A549 (cell line): ENCODE measurements at places on chromosomes 3 and 15.

DNA sequence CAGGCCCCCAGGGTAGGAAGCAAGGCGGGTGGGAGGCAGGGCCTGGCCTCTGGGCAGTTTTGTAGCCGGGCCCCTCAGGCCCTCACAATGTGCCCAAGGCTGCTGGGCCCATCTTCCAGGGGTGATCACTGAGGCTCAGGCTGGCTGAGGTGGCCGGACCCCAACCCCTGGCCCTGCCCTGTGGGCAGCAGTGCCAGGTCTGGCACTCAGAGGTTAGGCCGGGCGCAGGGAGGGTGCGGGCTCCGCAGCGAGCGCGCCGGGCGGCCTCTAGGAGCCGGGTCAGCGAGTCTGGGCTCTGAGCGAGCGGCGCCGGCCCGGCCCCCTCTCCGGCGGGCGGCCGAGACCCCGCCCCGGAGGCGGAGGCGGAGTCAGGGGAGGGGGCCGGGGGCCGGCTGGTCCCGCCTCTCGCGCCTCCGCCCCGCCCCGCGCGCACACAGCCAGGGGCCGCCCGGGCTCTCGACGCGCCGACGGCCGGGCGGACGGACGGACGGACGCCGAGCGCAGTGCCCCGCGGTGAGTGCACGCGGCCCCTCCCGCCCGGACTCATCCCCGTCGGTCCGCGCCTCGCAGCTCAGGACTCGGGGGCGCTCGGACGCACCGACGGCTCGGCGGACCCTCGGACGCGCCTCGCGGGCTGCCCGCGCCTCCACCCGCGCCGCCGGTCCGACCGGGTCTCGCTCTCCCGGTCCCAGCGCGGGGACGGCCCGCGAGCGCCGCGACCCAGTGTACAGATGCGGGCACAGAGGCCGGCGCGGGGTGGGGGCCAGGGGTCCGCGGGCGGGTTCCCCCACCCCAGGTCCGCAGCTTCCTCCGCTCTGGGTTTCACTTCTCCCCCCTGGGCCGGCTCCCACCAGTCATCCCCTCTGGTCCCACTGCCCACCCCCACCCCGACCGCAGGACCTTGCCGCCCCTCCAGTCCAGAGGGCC, at the start of gene FBLN2:
Gene FBLN2, plus strand, starts transcription at position 430 of the 927 bp plus-strand sequence. CDS start 21,231 bp downstream, outside the sequence.
- no peak for DNase-seq

DNA sequence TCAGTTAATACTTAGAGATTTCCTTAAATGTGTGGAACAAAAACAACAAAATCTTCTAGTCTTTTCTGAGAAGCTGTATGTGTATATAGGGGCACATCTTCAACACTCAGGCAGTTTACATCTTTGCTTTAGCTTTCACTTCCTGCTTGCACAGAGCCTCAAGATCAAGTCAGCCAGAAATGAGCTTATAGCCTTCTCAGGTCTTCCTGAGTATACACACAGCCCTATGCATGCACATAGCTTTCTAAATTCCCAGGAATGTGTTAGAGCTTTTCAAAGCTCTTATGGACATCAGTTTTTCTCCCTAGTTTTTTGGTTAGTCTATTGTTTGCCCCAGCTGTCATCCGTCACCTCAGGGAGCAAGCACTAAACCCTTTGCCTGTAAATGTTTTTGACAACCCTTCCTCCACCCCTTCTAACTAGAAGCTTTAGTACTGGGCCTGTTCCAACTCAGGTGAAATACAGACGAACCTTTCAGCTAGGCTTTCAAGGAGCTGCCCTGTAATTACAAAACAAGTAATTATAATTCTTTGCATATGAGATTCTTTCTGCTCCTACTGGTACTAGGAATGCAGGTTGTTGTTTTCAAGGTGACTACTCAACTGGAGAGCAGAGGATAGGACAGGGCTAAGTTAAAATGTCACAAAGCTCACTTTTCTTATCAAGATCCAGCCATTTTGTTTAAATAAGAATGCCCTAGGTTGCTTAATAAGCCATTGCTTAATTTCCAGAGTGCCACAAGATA, 22.6 kb upstream of the MTMR10 start:
- no peak for DNase-seq

DNA sequence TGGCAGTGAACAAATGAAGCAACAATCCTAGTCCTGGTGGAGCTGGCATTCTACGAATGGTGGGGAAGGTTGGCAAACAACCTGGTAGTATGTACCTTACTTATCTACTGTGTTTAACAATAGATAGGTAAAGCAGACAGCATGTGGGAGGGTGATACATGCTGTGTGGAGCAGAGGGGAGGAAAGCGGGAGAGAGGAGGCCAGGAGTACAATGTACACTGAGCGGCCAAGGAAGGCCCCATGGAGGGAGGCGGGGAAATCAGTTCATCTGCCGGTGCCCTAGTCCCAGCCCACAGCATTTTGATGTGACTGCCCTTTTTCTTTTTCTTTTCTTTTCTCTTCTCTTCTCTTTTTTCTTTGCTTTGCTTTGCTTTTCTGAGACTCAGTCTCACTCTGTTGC, 5.3 kb upstream of the RHCG start:
- DNase-seq: no peak

DNA sequence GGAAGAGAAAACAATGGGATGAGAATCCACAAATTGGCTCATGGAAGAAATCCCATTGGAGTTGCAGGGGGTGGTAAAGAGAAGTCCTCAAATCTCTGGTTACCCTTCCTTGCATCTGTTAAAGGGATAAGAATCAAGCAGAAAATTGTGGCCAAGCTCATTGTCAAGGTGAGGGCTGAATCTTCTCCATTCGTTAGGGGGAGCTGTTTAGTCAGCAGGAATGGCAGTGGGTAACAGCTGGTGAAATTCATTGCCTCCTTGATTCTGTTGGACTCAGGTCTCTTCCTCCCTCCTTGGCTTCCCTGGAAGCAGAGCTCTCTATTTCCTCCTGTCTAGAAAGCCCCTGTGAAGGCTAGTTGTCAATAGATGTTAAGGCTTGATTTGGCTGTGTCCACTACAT, 343.1 kb upstream of the SEMA6D start:
- peak; percentile 0 for DNase-seq

DNA sequence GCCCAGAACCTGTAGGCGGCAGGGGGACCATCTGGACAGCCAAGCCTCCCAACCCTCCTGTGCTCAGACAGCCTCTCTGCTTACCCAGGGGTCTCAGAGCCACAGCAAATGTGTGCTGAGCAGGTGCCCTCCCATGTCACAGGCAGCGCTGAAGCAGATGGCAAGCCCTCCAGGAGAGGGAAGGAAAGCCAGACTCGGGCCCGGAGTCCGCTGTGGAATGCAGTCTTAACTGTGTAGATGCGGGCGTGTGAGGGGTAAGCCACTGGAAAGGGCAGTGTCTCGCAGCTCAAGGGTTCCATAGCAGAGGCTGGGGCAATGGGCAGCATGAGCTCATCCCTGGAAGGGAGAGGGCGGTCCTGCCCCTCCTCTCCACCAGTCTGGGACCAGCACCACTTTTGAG, 45.6 kb downstream of the UMPS start:
- no peak for DNase-seq

GRCh38 chr3:138114431-138114918, 933 bp downstream of the DZIP1L start:
- no peak for DNase-seq

GRCh38 chr3:72682936-72683452, 165.3 kb downstream of the SHQ1 start:
- no peak for DNase-seq

- no peak for DNase-seq
Measured at GRCh38 chr3:49570028-49570654, 15.9 kb downstream of the BSN start.

DNA sequence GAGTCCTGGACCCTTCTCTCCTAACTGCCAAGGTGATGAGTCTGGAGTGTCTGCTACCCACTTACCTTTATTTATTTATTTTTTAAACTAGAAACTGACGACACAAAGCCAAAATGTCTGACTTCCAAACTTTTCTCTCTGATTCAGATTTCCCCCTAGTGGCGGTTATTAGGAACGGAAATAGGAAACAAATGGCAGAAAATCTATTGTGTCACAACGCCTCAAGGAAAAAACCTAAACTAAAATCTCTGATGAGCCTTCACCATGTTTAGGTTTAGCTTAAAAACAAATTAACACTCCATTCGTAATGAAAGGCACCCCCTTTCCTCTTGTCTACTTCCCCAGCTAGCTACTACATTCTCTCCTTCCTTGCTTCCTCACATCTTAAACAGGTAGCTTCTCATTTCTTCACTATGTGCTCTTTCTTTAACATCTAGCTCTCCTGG, 94.0 kb upstream of the MEX3B start:
- DNase-seq: peak; percentile 63

DNA sequence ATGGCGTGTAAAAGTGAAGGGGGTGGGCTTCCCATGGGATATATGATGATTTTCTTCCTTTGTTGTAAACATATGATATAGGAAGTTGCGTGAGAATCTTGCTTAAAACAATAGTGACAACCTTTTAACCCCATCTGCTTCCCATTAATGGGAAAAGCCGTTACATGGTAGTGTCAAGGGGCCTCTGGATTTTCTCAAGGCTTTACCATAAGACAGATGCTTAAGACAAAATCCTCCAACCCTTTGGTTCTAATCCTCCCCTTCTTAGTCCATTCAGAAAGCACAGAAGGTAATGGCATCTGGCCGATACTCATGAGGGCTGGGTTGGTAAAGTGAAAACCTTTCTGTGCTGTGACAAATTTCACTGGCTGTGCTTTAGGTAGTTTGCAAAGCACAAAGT, 25.0 kb downstream of the DPH3 start:
- DNase-seq: no peak

DNA sequence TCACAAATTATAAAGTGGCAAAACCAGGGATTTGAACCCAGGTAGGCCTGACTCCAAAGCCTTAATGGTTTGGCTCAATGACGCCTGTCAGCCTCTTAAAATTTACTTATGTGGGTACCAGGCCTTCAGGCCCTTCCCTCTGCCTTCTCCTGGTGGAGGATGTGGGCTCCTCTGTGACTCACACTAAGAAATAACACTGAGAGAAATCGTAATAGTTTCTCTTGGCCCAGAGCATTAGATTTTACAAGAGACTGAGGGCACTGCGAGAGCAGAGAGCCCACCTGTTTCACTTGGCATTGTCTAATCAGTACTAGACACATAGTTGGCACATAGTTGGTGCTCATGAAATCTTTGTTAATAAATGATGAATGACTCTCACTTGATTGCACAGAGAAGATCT, 505.2 kb downstream of the SHQ1 start:
- no peak for DNase-seq

DNA sequence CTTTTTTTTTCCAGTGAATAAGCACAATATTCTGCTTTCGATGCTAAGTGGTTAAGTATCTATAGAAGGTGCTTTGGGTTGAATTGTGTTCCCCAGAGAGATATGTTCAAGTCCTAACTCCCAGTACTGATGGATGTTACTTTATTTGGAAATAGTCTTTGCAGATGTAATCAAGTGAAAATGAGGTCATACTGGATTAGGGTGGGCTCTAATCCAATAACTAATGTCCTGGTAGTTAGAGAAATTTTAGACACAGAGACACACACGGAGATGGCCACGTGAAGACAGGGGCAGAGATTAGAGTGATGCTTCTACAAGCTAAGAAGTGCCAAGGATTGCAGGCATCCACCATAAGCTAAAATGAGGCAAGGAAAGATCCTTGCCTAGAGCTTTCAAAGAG, 662.3 kb downstream of the NAALADL2 start:
- no peak for DNase-seq

DNA sequence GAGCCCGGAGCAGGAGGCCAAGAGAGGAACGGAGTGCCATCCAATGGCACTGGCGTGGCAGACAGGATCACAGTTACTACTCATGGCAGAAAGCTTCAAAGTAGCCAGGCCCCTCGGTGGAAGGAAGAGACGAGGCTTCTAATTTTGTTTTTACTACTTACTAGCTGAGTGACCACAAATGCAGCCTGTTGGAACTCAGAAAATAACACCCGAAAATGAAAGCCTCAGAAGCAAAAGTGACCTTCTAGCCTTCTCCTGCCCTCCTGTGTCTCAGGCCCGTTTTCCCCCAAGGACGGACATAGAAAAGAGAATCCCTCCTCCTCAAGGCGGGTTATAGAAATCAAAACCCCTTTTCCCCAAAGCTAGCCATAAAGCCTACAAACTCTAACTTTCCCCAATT, 9.9 kb upstream of the STRA6 start:
- DNase-seq: no peak

GRCh38 chr3:11367143-11367693, 95.0 kb downstream of the ATG7 start:
- peak; percentile 9 for DNase-seq

GRCh38 chr3:10015461-10015904, 10.8 kb upstream of the FANCD2 start:
- peak; percentile 55 for DNase-seq

DNA sequence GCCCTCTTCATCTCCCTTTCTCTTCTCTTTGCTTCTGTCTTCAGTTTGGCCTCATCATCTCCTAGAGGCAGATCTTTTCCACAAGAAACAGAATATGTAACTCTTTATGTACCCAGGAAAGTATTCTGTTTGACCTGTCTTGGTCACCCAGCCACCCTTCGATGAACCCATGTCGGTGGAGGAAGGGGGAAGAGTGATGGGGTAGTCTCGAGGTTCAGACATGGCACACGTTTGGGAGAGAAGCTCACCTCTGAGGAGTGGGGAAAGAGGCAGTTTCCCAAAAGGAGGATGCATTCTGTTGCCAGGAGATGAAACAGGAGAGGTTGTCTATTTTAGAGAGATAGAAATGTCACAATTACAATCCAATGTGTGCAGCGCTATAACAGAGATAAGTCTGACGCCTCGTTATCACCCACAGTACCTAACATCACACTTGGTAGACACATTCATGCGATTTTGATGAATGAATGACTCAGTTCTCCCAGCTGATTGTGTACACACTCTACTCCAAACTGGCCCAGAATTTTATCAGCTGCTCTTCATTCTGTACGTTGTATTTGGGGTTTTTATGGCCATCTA, 722 bp upstream of the CCDC50 start:
- no peak for DNase-seq
